ENCODE measurements at places on chromosomes 16 and 17.

- no peak for DNase-seq
Measured at GRCh38 chr17:27310565-27311110, 16.7 kb downstream of the WSB1 start.

- DNase-seq, result no peak
Measured at GRCh38 chr17:49180303-49180702, 30.1 kb downstream of the GNGT2 start.

DNA sequence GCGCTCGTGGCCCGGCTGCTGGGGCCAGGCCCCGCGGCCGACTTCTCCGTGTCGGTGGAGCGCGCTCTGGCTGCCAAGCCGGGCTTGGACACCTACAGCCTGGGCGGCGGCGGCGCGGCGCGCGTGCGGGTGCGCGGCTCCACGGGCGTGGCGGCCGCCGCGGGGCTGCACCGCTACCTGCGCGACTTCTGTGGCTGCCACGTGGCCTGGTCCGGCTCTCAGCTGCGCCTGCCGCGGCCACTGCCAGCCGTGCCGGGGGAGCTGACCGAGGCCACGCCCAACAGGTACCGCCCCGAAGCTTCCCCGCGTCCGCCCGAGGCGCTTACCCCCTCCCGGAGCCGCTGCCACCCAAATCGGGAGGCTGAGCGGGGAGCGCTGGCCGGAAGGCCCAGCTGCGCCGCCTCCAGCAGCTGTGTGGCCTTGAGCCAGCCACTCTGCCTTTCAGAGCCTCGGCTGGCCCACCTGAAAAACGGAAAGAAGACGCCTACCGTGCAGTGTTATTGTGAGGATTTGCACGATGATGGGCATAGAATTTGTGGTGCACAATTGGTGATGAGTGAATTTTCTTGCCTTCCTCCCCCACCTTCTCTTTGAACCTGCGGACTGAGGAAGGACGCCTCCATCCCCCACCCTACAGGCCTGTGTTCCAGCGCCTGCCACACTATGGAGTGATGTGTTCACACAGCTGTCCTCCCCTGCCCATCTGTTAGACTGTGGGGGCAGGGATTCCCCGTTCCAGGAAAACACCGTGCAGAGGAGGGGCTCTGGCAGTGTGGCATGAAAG lies 523 bp downstream of the NAGLU start:
- DNase-seq, result no peak

DNA sequence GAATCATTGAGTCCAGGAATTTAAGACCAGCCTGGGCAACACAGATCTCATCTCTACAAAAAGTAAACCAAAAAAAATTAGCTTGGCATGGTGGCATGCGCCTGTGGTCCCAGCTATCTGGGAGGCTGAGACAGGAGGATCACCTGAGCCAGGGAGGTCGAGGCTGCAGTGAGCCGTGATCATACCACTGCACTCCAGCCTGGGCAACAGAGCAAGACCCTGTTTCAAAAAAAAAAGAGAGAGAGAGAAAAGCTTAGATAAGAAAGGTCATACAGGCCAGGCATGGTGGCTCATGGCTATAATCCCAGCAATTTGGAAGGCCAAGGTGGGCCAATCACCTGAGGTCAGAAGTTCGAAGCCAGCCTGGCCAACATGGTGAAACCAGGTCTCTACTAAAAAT lies 63.5 kb upstream of the DNAH17 start:
- no peak for DNase-seq

DNA sequence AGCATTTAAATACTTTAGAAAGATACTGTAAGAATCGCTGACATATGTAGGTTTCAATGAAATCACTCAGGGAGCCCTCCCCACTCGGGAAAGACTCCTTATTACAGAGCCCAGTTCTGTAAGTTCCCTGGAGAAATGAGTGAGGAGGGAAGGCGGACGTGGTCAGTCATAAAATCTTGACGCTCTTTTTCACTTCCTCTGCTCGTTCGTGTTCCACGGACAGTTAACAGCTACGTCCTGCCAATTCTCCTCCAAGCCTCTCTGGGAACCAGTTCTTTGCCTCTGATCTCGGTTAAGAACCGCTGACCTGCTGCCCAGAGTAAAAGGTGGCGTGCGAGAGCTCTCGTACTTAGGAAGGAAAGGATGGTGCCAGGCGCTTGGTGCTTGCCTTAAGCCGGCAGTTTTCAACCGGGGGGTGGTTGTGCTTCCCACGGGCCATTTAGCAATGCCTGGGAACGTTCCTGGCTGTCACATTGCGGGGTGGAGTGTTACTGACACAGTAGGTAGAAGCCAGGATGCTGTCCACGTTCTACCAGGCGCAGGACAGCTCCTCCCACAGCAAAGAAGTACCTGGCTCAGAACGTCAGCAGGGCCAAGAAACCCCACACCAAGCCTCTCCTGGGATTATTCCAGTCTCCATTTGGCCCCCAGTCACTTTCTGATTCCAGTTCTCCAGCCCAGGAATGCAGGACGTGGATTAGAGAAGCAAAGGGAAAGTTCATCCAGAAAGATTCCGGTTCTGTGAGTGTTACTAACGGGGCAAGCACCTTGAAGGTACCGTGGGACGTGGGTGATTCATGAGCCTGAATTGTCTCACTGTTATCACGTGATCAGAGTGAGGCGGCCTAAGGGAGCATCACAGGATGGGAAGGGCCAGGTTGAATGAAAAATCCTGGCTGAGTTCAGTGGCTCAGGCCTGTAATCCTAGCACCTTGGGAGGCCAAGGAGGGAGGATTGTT lies 87.7 kb downstream of the MRM3 start:
- no peak for DNase-seq

DNA sequence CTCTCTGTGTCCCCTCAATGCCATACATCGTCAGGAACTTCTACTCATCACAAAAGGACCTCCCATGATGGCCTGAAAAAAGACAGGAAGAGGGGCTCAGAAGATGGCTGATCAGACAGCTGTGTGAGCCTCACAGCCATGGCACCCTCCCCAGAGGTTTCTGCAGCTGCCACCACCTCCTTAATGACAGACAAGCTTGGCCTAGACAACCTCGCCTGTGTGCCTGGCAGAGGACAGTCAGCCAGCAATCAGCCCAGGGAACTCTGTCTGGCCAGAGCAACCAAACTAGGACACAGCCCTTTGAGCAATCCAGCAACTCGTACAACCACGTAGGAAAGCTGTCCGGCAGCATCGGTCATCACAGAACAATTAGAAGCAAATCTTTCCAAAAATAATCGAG lies 54.2 kb upstream of the MED9 start:
- no peak for DNase-seq

GRCh38 chr17:1946021-1946932 lies 78.9 kb downstream of the RTN4RL1 start:
- no peak for DNase-seq

GRCh38 chr16:67942200-67942509 lies 1.8 kb downstream of the LCAT start:
- no peak for DNase-seq

DNA sequence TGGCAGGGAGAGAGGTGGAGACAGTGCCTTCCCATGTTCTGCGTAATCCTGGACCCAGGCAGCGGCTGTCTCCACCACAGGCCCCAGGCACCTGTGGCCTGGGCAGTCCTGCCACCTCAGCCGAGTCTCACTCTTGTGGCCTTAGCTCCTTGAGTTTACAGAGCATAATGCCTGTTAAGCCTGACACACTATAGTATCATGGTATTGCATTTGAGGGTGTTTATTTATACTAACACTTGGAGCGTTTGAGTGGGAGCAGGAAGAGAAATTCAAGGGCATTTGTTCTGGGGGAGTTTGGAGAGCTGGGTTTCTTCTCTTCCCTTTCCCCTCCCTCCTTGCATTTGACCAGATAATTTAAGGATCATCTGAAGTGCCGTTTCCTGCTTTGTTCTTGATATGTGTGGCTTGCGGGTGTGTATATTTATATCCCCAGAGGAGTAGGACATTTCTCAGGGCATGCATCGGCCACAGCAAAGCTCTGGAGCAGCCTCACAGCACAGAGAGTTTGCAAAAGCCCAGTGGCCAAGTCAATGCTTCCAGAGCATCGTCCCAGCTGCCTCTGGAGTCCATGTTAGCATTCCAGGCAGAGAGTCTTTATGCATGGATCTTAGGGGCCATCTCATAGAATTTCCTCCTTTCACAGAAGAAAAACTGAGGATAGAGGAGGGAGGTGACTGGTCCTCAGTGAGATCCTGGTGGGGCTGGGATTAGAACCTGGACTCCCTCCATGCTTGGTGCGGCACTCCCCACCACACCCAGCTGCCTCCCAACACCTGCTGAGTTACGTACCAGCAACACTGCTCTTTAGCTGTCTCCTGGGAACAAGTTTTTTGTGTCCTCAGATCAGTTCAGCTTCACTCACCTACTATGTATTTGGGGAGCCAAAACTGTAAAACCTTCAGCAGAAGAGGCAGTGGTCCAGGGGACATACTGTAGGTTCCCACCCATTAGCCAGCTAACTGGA lies 222.8 kb downstream of the CCDC182 start:
- DNase-seq, result no peak

GRCh38 chr17:6815775-6816174 lies 15.8 kb downstream of the TEKT1 start:
- DNase-seq, result no peak

- no peak for DNase-seq
Measured at GRCh38 chr16:65059406-65059980, 62.4 kb downstream of the CDH11 start.

- no peak for DNase-seq
Measured at GRCh38 chr17:58324409-58325288, 3.9 kb downstream of the TSPOAP1 start.

GRCh38 chr16:59887856-59888255 lies 1153.7 kb upstream of the GOT2 start:
- DNase-seq, result no peak

DNA sequence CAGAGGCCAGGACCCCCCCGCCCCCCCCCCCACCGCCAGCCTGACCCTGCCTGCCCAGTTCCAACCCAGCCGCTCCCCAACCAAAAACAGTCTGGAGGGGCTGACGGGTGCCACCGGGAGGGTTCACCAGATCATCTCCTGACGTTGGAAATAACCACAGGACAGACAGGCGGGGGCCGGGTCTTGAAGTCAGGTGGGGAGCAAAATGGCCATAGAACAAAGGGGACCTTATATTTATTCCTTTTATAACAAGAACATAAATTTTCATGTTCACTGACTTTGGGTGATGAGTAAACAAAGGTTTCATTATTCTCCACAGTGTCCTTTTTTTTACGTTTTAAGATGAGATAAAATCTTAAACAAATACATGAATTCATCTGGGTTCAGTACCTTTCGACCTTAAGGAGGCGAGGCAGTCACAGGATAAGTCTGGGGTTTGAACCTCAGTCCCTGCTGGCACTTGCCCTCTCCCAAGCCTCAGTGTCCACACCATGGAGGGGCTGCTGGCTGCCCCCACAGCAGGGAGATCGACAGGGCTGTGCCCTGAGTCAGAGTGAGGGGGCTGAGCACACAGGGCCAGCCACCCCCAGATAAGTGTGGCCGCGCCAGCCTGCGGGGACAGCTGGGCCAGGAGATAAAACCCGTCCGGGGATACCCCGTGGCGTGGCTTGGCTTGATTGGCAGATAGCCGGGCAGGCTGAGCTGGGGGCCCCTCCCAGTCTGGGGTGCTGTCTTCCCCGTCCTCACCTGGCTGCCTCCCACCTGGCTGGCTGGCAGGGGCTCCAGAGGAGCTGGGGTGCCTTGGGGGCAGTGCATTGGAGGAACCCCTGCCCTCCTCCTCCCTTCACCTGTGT lies 15.0 kb downstream of the SLC7A5 start:
- no peak for DNase-seq

DNA sequence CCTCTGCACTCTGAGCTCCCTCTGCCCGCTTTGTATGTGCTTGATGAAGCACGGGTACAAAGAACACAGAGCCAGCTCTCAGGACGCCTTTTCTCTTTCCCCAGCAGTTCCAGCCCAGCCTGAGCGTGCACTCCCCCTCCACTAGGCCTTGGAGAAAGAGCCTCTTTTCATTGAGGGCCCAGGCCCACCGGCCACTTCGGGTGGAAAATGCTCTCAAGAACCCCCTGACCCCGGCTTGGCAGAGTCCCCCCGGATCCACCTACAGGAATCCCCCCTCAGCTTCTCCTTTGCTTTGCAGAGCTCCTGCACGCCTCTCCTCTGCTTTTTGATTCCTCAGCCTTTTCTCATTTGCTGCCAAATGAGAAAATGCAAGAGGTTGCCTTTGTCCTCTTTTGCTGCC lies 30.2 kb downstream of the MRC2 start:
- no peak for DNase-seq

GRCh38 chr17:82385559-82386254 lies 14.1 kb downstream of the UTS2R start:
- no peak for DNase-seq

DNA sequence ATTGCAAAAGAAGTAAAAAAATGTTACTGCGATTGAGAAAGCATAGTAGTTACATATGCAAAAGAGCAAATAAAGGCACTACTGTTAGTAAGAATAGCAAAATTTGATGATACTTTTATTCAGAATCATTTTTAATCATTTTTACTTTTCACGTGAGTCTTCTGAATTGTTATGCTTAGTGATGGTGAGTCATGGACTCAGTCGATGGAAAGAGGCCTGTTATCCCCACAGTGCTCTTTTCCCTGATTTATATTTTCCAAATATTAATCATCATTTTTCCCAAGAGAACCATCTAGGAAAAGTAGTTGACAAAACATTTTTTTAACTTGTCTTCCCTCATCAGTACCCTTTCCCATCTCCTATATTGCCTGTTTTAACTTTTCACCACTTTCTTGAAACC lies 181.1 kb downstream of the CHD9 start:
- DNase-seq, result no peak

DNA sequence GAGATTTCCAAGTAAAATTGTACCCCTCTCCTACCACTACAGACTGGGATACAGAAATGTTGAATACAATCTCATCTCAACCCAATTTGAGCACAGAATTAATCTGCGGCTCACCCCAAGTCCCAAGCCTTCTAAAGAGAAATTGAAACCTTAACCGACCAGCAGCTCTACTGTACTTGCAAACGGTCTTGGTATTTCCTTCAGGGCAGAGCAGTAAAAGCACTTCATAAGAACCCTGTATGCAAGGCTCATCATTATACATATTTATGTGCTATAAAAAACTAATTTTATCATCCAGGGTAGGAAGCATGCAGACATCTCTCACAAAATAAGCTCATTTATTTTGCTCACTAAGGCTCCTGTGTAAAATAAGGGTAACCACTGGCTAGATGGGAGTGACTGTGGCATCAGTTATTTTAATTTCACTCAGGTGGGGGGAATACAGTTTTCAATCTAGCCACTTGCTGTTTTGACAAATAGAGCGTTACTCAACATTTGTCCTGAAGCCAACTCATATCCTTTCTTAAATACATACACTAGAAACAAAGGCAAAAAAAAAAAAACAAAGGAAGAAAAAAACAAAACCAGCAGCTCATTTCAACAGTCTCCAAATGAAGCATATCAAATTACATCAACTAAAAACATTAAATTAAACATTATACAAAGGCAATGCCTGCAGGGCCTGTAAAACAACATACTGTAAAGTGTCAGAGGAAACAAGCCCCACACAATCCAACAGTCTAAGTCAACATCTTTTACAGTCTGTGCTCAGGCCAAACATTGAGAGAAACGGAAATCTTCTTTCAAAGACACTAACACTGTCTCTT lies 65.0 kb downstream of the PARN start:
- DNase-seq, result no peak
